ENCODE measurements at places on chromosomes 5 and 9.

- DNase-seq: no peak
These were observed 568.3 kb downstream of the CCDC171 start for GRCh38 chr9:16121168-16121567.

DNA sequence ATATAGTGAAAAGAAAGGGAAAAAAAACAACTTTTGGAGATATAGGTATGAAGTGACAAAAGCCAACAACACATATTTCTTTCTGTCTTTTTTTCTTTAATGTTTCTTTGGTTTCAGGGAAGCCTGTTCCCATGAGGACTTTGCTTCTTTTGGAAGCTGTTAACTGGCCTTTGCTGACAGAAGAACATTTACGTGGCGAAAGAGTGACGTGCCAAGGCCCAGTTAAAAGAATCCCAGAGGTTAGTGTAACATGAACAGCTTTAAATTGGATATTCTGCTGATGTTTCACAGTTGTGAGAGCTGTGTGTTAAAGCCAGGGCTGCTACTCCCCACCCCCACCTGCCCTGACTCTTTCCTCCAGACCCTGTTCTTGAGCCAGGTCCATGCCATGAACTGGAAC lies 275.9 kb downstream of the CRB2 start:
- DNase-seq: no peak

GRCh38 chr5:128193665-128194390 lies 110.3 kb downstream of the SLC12A2 start:
- no peak for DNase-seq

DNA sequence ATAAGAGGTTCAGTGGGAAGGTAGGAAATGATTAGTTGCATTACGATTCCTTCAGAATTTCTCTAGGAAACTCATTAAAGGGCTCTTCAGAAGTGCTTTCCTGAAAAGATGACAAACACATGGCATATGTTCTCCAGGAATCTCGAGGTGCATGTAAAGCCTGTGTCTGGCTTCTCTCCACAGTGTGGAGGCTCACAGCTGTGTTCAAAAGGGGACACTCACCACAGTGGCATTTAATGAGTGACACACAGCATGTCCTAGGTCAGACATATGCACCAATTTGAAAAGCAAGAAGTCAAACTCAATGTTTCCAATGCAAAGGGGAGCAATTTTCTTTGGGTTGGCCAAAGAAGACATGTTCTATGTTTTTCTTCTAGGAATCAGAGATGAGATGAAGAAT lies 976.9 kb downstream of the MAT2B start:
- no peak for DNase-seq

GRCh38 chr9:134341306-134341705 lies 15.1 kb downstream of the RXRA start:
- DNase-seq: no peak

GRCh38 chr9:124017051-124017928 lies 5.7 kb downstream of the LHX2 start:
- no peak for DNase-seq
